Activated T-helper 1 cell treated with anti-CD3 and anti-CD28 coated beads, Interleukin-12 subunit alpha, Interleukin-12 subunit beta, Interleukin-2, Interleukin-4 antibody, amounts not matched to agents 30 ng/mL and 10 ng/mL and 1 ng/mL, durations not matched to agents 14 hours and 24 hours and 36 hours (primary cell): ENCODE measurements at places on chromosomes 2 and 18. TPM values are rescaled to one million over a fixed set of nuclear protein-coding genes. Genes with fewer than 3 reads are reported as not detected.

REV1 gene
- 49.6 and 53.7 TPM in 2 replicates for total RNA-seq

TNS1 gene
- 0.41 and 1.1 TPM in 2 replicates for total RNA-seq

IL36RN gene
- not detected in 2 replicates for total RNA-seq

DNA sequence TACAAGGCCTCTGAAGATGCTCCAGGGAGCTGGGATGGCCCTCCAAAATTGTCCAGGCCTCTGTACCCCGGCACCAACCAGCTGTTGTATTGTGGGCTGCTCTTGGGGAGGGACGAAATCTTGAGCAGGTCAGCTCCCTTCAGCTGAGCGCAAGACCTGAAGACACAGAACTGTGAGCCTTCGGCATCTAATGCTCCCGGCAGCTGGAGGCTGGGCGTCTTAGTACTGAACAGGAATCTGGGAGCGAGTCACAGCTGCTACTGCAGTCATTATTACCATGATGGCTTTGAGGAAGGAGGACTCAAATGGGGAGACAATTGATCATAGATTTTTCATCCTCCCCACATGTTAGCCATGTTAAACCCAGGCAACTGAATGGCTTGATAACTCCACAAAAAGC lies 83.0 kb upstream of the LTBP1 start:
- no peaks in the 10 kb centered on the region for H3K36me3 ChIP-seq
- H3K4me3 ChIP-seq: no peak overlapping the region
- peaks cover 17% of the 10 kb centered on the region for H3K27me3 ChIP-seq
- H3K4me1 ChIP-seq: no peaks in the 10 kb centered on the region

DNA sequence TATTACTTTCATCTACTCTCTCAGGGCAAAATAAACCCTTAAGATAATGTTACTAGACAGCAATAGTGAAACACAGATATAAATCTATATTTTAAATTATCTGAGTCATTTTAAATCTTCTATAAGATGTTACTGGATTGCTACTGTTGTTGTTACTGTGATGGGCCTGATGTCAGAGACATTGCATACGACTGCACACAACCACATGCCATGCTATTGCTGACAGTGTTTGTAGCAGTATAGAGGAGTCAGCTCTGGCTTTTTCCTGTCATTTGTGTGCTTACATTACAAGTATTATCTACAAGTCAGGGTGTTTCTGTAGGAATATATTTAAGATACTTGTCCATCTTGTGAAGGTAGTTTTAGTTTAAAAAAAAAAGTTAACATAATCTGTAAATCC lies 63.9 kb downstream of the CCDC148 start:
- peaks cover 8% of the 10 kb centered on the region for H3K27me3 ChIP-seq
- no peak for DNase-seq
- H3K4me3 ChIP-seq: no peak overlapping the region
- H3K4me1 ChIP-seq: peaks cover 9% of the 10 kb centered on the region
- no peaks in the 10 kb centered on the region for H3K36me3 ChIP-seq
- no peak overlapping the region for H3K27ac ChIP-seq

- H3K36me3 ChIP-seq: no peaks in the 10 kb centered on the region
- no peak overlapping the region for H3K27ac ChIP-seq
Measured at GRCh38 chr18:61851940-61852451, 40.8 kb downstream of the RNF152 start.

FEV gene
- not detected in 2 replicates for total RNA-seq

SLC5A7 gene
- not detected in 2 replicates for total RNA-seq

DNA sequence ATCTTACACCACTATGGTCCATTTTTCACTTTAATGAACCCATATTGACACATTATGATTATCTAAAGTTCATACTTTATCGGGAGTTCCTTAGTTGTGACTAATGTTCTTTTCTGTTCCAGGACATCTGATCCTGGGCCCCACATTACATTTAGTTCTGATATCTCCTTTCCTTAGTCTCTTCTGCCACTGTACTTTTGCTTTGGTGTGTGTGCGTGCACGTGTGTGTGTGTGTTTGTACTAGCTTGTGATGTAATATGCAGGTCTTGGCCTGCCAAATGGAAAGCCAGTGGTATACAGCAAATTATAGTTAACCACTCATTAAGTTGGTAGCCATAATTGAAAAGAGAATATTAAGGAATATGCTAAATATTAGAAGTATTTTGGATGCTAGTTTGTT lies 88.0 kb downstream of the CDC42EP3 start:
- H3K4me3 ChIP-seq: no peak overlapping the region
- H3K27me3 ChIP-seq: no peaks in the 10 kb centered on the region
- no peak for DNase-seq
- H3K4me1 ChIP-seq: peaks cover 58% of the 10 kb centered on the region

GRCh38 chr2:221606424-221606823 lies 34.3 kb upstream of the EPHA4 start:
- no peak for DNase-seq
- no peaks in the 10 kb centered on the region for H3K36me3 ChIP-seq
- H3K4me3 ChIP-seq: no peak overlapping the region
- H3K27me3 ChIP-seq: peaks cover 8% of the 10 kb centered on the region
- no peaks in the 10 kb centered on the region for H3K4me1 ChIP-seq

ABCB11 gene
- total RNA-seq: 0.02 TPM in 1 of 2 replicates, not detected in the other

- H3K4me3 ChIP-seq: no peak overlapping the region
- DNase-seq: no peak
- H3K27ac ChIP-seq: no peak overlapping the region
Measured at GRCh38 chr2:112321375-112322320, 46.3 kb downstream of the ZC3H6 start.

RAX gene
- total RNA-seq: not detected in 2 replicates

DNA sequence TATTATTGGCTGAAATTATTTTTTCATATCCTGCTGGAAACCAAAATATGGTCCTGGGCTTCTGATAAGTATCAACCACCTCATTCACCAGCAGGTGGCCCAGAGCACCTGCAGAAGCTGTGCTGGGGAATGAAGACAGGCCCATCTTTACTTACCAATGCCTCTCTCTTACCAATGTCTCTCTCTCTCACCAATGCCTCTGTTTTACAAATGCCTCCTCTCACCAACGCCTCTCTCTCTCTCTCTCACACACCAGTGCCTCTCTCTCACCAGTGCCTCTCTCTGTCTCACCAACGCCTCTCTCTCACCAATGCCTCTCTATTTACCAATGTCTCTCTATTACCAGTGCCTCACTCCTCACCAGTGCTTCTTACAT lies 2.3 kb upstream of the MAL start:
- peak overlapping the region; percentile 73 for H3K4me3 ChIP-seq
- peaks cover 44% of the 10 kb centered on the region for H3K4me1 ChIP-seq
- peak; percentile 50 for DNase-seq
- H3K27ac ChIP-seq: peak overlapping the region; percentile 85

ANKRD53 gene
- not detected in 2 replicates for total RNA-seq

ARHGAP25 gene
- 71.6 and 74.2 TPM in 2 replicates for total RNA-seq
